GM23248 (cell line): ENCODE measurements at places on chromosomes 1 and 21. TPM values are rescaled to one million over a fixed set of nuclear protein-coding genes. Genes with fewer than 3 reads are reported as not detected.

DNA sequence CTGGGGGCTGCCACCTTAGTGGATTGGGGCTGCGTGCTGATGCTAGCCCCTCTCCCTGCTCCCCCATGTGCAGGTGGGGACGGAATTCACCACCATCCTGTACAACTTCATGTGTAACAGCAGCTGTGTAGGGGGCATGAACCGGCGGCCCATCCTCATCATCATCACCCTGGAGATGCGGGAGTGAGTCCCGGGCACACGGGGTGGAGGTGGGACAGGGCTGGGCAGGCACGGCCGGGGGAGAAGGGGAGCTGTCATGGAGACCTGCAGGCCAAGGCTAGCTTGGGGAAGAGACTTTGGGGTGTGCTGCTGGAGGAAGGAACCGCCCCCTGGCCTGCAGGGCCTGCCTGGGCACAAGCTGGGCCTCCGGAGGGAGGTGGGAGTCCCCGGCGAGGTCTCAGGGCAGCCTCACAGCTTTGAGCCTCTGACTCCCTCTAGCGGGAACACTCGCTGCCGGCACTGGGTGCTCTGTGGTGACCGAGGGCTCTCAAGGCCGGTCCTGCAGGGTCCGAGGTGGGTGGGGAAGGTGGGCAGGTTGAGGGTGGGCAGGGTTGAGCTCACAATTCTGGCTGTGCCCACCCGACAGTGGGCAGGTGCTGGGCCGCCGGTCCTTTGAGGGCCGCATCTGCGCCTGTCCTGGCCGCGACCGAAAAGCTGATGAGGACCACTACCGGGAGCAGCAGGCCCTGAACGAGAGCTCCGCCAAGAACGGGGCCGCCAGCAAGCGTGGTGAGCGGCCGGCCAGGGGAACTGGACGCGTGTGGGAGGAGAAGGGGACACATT is 25.0 kb upstream of the CCDC27 start:
- no peaks in the 10 kb centered on the region for H3K36me3 ChIP-seq
- no peak overlapping the region for H3K4me3 ChIP-seq
- DNase-seq = peak; percentile 54
- H3K27ac ChIP-seq = no peak overlapping the region
- H3K4me1 ChIP-seq = no peaks in the 10 kb centered on the region

DNA sequence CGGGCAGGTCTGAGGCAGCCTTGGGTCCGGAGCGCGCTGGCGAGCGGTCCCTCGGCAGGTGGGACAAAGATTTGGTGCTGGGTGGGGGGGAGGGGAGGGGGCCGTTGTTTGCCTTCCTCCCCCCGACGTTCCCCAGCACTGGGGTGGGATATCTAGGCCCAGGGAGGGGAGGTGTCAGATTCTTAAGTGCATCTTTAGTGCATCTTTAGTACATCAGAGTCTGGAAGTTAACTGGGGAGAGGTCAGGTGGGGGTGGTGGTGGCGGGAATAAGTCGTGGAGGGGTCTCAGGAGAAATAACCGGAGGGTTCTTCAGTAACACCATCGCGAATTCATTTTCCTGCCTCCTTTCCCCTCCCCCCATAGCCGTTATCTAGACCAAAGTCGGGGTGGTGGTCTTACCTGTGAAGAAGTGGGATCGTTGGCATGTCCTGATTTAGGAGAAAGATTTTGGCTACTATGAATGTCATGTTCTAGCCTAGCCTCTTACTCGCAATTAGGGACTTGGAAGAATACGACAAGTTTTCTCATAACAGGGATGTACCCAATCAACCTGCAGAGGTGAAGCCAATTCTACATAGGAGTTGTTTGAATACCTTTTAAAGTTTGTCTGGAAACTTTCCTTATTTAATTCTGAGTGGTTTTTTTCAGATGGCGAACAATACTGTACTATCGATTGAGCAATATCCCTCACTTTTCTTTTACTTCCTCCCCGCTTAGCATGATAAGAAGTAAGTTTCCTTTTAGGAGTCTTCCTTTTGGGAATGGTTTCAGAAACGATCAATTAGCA is 886 bp downstream of the ZMYM4 start:
- H3K36me3 ChIP-seq = no peaks in the 10 kb centered on the region
- H3K4me3 ChIP-seq = peak overlapping the region; percentile 83
- peaks cover 24% of the 10 kb centered on the region for H3K4me1 ChIP-seq
- DNase-seq = peak; percentile 50
- H3K27me3 ChIP-seq = no peaks in the 10 kb centered on the region

The KCNJ6 gene
- total RNA-seq = 0.13 TPM in 1 of 2 replicates, not detected in the other

The PRAMEF14 gene
- not detected in 2 replicates for total RNA-seq

The TTC13 gene
- 11.1 and 14.3 TPM in 2 replicates for total RNA-seq
